Esophagus (tissue), 2 donors: ENCODE measurements at places on chromosomes 5 and 9. TPM values are rescaled to one million over a fixed set of nuclear protein-coding genes. Genes with fewer than 3 reads are reported as not detected.

Gene LCN1
- polyA plus RNA-seq = not detected

Gene ZFP2
- polyA plus RNA-seq = 0.86 TPM

Gene SPINK13
- polyA plus RNA-seq = not detected

Gene ENTR1
- 20.1 TPM for polyA plus RNA-seq

Gene PAEP
- not detected for polyA plus RNA-seq

Gene TAF9
- 44.6 TPM for polyA plus RNA-seq

Gene BTNL8
- 0.07 TPM for polyA plus RNA-seq

Gene CER1
- not detected for polyA plus RNA-seq

Gene ABLIM3
- 17.1 TPM for polyA plus RNA-seq

Gene CHSY3
- polyA plus RNA-seq = 0.14 TPM

Gene PCDHGA2
- polyA plus RNA-seq = 0.27 TPM

Gene MARCHF6
- polyA plus RNA-seq = 57.9 TPM

Gene SLC6A7
- not detected for polyA plus RNA-seq

Gene SLC6A19
- not detected for polyA plus RNA-seq

Gene BRINP1
- 0.18 TPM for polyA plus RNA-seq

Gene PCDHGB7
- 1.4 TPM for polyA plus RNA-seq

Gene ZNF883
- polyA plus RNA-seq = 1.5 TPM

Gene CCDC192
- polyA plus RNA-seq = not detected

Gene SHROOM1
- 3.3 TPM for polyA plus RNA-seq

Gene SEMA6A
- 1.4 TPM for polyA plus RNA-seq

Gene SLC31A1
- 5.4 TPM for polyA plus RNA-seq

Gene TIMD4
- polyA plus RNA-seq = 0.04 TPM

Gene CDH10
- polyA plus RNA-seq = not detected

Gene SSNA1
- polyA plus RNA-seq = 104 TPM

Gene IFNB1
- polyA plus RNA-seq = not detected

Gene VCAN
- 0.89 TPM for polyA plus RNA-seq

Gene SLC4A9
- polyA plus RNA-seq = 0.14 TPM

Gene GMCL2
- polyA plus RNA-seq = not detected

Gene ARPC5L
- 64.4 TPM for polyA plus RNA-seq
